ENCODE measurements at places on chromosomes 5 and 9.

DNA sequence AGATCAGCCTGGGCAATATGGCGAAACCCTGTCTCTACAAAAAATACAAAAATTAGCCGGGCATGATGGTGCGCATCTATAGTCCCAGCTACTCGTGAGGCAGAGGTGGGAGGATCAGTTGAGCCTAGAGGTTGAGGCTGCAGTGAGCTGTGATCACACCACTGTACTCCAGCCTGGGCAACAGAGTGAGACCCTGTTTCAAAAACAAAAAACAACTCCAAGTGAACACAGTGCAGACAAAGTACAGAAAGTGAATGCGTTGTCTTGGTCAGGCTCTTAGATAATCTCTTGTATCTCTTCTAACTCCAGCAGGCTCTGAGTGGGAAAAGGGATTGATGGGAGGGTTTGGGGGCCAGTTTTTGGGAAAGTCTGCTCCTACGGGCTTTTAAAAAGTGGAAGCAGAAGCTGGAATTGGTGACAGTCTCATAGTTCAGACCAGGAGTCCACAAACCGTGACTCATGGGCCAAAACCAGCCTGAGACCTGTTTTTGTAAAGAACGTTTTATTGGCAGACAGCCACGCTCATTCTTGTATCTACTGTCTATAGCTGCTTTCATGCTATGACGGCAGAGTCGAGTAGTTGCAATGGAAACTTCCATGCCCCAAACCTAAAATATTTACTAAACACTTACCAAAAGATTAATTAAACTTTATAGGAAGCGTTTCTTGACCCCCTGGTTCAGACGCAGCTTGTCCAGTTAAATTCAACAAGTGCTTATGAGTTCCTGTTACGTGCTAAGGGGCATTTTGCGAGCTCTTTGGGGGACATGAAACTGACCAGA, 32.9 kb downstream of the NDST1 start:
- peak; percentile 58 for DNase-seq

DNA sequence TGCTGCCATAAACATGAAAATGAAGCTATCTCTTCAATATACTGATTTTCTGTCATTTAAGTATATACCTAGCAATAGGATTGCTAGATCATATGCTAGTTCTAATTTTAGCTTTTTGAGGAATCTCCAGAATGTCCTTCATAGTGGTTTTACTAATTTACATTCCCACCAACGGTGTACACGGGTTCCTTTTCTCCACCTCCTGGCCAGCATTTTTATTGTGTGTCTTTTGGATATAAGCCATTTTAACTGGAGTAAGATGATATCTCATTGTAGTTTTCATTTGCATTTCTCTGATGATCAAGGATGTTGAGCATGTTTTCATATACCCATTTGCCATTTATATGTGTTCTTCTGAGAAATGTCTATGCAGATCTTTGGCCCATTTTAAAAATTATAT, 446.5 kb downstream of the GABRG2 start:
- no peak for DNase-seq

- no peak for DNase-seq
Observed at GRCh38 chr9:131001021-131001420, 8.0 kb upstream of the LAMC3 start.

DNA sequence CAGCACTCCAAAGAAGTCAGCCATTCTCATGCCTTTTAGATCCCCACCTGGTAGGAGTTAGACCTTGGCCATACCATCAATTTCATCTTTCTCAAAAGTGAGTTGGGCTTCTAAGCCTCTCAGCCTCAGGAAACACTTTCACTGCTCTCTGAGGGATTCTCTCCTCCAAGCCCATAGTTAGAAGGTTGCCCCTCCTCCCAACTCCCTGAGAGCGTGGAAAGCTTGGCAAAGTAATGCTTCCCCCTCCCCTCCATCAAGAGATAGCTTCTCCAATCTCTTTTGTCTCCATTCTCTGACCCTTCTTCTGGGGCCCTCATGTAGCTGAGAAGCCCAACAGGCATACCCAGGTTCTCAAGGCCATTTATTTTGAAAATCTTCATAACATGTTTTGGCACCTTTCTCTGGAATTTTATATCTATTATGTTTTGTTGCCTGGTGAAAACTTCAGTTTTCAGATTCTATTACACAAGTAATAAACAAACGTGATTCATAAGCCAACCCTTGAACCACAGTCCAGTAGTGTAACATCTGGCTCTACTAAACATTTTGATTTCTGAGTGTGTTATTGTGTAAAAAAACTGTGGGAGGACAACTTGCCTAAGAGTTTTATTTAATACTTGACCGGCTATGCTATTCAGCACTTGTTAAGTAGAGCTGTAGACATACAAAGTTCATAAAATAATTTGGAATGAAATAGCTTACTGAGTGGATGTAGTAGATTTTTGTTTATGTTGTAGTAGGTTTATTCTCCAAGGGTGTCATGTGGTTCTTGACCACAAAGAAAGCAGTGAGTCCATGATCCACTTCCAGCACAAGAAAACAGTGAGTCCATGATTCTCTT, 17.1 kb downstream of the LVRN start:
- peak; percentile 54 for DNase-seq

GRCh38 chr5:163574472-163575440, 69.3 kb downstream of the MAT2B start:
- no peak for DNase-seq

GRCh38 chr5:157186309-157187045, 5.8 kb downstream of the ITK start:
- DNase-seq = no peak

GRCh38 chr9:22009506-22009867, 382 bp upstream of the CDKN2B start:
- DNase-seq = no peak

DNA sequence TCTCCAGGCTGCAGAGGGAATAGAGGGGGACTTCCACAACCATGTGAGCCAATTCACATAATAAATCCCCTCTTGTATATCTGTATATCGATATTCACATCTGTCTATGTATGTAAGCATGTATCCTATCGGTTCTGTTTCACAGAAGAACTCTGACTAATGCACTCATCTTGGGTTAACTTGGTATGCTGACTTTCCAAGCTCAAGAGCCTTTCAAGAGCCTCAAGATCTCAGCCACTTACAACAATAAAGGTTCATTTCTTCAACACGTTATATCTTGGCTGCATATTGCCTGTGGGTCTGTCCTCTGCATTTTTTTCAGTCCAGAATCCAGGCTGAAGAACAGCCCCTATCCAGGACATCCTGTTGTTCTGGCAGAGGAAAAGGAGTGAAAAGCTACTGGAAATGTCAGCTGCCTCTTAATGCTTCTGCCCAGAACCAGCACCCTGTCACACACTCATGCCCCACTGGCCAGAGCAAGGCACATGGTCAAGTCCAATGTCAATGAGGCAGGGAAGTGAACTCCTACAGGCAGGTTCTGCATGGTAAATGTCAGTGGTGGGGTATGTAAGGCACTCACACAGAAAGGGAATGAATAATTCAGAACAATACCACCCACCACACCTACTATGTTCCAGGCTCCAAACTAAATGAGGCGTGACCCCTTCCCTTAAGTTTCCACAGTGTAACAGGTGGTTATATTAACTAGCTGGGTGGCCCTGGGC, 91.6 kb upstream of the ICE1 start:
- no peak for DNase-seq

- no peak for DNase-seq
Observed at GRCh38 chr5:72368271-72368670, 48.1 kb downstream of the PTCD2 start.

DNA sequence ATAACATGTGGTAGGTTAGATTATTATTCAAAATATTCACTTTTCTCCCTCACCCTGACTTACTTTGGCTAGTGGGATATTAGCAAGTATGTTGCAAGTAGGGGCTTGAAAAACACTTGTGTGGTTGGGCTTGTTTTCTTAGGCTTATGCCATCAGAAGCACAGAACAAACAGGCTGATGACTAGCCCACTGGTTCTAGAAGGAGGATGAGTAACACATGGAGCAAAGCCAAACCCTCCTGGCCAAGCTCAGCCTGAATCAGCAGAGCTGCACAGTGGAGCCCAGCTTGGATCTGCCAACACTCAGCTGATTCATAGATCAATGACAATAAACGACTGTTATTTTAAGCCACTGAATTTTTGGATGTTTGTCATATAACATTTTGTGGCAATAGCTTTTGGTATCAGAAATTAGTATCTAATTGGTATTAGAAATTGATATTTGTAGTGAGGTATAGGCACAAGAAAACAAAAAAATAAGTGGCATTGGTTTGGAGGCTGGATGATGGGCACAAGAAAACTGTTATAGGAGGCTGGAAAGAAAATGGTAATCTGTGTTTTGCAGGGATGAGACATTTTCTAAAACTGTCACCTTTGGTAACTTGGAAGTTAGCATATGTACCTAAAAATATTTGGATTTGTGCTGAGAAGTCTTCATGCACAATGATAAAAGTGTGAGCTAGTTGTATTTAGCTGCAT, 46.1 kb upstream of the ZBED3 start:
- DNase-seq = peak; percentile 93

DNA sequence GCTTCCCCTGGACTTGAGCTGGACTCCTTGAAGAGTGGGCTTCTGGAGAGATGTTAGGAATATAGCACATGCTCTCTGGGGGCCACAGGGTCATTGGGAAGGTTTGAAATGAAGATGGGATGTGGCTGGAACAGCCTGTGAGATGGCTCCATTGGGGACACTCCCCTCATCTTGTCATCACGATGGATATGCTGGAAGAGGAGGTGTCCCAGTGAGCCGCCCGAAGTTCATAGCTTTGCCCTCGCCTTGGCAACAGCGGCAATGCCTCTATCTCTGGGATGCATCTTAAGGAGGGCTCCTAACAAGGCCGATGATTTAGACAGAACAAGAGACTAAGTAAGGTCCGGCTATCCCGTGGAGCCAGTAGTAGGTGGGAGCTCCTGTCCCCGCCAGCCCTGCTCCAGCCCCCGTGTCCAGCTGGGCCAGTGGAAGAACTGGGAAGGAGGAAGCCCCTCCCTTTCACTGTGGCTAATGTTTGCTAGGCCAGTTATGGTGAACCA, 23.9 kb downstream of the AMBP start:
- no peak for DNase-seq

DNA sequence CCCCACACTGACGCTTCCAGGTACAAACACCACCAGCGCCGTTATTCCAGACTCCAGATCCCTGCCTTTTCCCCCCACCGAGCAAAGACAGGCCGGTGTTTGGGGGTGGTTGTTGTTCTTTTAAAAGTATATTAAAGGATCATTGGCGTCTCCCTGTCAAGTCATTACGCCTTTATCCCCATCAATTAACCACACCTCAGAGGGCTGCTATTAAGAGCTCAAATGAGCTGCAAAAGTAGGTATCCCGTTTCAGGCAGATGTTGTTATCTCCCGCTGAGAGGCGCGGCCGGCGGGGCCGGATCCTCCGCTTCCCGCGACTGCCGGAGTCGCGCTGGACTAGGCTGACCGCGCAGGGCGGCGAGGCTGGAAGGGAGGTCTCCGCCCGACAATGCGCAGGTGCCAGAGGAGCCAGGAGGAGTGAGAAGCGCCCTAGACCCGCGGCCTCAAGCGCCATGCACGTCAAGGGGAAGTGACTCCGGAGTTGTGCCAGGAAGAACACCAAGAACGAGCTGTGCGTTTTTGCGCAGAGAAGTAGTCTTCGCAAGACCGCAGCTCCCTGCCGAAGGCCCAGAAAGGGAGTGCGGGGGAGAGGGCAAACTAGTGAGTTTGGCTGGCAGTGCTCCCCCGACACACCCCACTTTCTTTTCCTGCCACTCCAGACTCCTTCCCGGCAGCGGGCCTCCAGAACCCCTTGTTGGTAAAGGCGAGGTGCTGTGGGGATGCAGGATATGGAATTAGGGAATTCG, 8.2 kb downstream of the NR2F1-AS1 start:
- DNase-seq = peak; percentile 47

GRCh38 chr9:72476617-72477437, 44.6 kb upstream of the TMC1 start:
- peak; percentile 18 for DNase-seq

DNA sequence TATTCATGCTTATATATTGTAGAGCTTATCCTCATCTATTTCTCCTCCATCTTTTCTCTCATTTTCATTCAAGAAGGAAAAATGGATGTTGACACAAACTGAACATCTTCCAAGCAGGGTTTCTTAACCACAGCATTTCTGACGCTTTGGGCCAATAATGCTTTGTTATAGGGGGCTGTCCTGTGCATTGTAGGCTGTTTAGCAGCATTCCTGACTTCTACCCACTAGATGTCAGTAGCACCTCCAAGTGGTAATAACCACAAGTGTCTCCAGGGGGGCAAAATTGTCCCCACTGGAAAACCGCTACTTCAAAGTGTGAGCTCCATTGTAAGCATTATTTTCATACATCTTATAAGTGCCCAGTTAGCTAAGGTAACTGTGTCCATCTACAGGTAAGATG, 2.6 kb upstream of the TXNDC8 start:
- DNase-seq = no peak

DNA sequence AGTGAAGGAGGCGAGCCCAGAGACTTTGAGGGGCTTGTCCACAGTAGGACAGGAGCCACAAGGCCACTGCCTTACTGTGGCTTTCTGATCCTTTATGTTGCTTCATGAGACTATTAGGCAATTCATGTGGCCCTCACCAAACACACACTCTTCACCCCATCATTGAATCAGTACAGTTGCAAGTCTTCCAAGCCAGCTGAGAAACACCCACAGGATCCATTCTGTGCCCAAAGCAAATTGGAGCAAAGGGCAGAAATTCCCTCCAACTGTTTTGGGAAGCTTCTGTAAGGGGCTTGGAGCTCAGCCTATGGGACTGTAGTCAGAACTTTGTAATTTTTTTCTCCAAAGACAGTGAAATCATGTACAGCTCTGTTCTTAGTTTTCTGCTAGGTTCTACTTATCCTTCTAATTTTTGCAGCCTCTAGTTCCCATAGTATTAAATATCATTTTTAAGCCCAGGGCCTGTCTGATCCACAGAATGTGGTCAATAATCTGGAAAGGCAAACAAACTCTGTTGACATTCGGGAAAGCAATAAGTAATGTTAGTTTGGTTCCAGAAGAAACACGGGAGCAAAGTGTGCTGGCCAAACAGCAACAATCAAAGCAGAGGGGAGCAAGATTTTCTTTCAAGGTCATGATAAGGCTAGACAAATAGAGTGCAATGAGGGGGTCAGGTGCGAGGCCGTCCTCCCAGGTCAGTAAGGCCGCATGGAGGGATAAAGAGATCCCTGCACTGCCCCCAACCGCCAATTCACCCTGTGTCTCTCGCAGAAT, 47.0 kb downstream of the UBE2QL1 start:
- no peak for DNase-seq

DNA sequence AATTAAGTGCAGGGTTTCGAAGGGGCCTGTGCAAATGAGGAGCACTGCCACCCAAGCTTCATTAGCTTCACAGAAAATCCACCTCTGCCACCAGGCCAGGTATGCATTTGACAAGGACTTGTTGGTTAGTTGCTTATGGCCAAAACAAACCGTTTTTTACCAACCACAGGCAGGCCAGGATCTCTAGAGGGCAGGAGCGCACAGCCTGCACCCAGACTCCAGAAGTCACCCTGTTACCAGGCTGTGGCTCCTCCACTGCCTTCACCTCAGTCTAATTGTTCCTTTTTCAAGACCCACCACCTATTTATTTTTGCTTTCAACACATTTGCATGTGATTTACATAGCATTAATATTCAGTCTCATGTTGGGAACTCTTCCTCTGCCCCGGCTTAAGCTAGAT, 78.3 kb upstream of the HSPA9 start:
- no peak for DNase-seq

GRCh38 chr5:165783024-165783423, 2277.6 kb downstream of the MAT2B start:
- no peak for DNase-seq

Measured in AG20443 (cell line).